Glutamatergic neuron (in vitro differentiated cells): ENCODE measurements at places on chromosomes 4 and X.

- DNase-seq, result no peak
Measured at GRCh38 chr4:972651-973424, 531 bp downstream of the DGKQ start.

DNA sequence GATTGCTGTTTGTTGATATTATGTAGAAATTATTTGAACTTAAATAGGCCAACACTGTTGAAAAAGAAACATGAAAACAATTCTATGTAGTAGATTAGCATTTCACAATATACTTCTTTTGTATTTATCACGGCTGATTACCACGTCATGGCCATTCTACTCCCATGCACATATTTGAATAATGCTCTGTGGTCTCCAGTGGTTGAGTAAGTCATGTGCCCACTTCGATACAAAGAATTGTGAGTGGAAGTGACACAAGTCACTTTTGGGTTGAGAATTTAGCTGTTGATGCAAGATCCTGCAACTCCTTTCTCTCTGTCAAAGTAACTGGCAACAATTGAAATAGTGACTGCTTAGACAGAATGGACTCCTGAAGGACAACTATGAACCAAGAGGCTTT lies 6.7 kb upstream of the FSTL5 start:
- DNase-seq, result no peak

GRCh38 chrX:119151051-119151380 lies 23.4 kb upstream of the KIAA1210 start:
- no peak for DNase-seq

- DNase-seq, result no peak
Measured at GRCh38 chr4:173584506-173584905, 54.5 kb upstream of the HAND2 start.

DNA sequence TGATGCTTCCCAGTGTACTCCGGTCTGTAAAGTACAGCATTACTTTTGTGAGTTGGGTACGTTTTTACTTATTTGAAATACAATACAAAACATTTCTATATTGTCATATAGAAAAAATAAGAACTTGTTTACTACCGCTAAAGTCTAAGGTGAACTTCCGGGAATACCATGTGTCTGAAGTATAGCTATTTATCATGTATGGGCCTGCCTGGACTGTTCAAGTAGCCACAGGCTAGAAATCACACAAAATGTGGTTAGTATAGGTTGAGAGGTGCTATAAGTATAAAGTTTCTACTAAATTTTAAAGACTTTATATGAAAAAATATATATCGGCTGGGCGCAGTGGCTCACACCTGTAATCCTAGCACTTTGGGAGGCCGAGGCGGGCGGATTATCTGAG lies 152.3 kb downstream of the ARAP2 start:
- no peak for DNase-seq
